ENCODE measurements at places on chromosomes 13 and 19.

- DNase-seq: no peak
Observed at GRCh38 chr19:16416991-16417390, 54.8 kb downstream of the EPS15L1 start.

- DNase-seq: no peak
Observed at GRCh38 chr13:73593199-73593765, 534.5 kb downstream of the KLF5 start.

GRCh38 chr19:49873129-49873521, 4.0 kb downstream of the AKT1S1 start:
- no peak for DNase-seq

DNA sequence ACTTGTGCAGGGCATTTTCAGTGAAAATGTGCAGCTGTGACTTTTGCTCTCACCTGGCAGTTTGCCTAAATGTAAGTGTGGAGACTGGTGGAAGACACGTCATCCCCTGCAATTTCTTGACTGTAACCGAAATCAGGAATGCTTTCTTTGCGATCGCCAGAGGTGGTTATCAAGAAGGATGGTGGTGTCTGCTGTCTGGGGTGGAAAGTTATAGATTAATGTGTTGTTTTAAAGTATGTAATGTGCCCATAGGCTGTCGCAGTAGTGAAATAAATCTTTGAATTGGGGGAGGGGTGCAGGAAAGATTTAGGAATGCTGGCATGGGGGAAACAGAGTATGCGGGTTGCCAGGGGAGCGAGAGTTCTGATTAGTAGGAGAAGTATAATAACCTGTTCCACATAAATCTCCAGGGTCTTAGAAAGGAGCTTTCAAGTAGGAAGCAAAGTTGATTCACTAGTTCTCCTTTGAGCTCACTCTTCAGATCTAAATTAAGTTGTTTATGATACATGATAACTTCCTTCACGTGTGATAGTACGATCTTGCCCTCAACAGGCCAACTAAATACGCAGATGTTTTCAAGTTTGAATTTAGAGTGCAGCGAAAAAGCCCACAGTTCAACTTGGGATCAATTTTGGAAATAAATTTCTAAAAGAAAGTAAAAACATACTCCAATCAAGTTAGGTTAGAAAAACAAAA, 1520.0 kb upstream of the SLC10A2 start:
- no peak for DNase-seq

DNA sequence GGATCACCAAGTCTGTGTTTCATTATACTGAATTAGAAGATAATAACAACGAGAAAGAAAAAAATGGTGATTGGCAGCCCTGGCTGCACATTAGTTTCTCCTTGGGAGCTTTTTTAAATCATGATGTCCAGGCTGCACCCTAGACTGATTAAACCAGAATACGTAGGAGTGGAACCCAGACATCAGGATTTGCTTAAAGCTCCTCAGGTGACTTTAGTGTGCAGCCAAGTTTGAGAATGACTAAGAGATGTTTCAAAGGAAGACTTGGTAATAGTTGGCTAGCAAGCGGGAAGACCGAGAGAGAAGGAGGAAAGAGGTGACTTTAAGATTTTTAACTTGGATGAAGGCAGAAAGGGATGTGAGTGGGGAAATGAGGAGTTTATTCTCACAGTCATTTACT, 71.4 kb upstream of the SERP2 start:
- no peak for DNase-seq

DNA sequence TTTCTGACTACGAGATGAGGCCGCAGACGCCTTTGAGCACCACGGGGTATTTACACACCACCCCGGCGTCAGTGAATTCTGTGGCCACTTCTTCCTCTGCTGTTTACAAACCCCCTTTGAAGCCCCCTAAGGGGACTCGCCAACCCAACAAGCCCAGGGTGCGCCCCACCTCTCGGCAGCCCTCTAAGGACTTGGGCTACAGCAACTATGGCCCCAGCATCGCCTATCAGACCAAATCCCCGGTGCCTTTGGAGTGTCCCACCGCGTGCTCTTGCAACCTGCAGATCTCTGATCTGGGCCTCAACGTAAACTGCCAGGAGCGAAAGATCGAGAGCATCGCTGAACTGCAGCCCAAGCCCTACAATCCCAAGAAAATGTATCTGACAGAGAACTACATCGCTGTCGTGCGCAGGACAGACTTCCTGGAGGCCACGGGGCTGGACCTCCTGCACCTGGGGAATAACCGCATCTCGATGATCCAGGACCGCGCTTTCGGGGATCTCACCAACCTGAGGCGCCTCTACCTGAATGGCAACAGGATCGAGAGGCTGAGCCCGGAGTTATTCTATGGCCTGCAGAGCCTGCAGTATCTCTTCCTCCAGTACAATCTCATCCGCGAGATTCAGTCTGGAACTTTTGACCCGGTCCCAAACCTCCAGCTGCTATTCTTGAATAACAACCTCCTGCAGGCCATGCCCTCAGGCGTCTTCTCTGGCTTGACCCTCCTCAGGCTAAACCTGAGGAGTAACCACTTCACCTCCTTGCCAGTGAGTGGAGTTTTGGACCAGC, 5.3 kb downstream of the SLITRK5 start:
- DNase-seq: no peak

GRCh38 chr13:46202188-46202795, 9.4 kb upstream of the LRRC63 start:
- DNase-seq: peak; percentile 41

DNA sequence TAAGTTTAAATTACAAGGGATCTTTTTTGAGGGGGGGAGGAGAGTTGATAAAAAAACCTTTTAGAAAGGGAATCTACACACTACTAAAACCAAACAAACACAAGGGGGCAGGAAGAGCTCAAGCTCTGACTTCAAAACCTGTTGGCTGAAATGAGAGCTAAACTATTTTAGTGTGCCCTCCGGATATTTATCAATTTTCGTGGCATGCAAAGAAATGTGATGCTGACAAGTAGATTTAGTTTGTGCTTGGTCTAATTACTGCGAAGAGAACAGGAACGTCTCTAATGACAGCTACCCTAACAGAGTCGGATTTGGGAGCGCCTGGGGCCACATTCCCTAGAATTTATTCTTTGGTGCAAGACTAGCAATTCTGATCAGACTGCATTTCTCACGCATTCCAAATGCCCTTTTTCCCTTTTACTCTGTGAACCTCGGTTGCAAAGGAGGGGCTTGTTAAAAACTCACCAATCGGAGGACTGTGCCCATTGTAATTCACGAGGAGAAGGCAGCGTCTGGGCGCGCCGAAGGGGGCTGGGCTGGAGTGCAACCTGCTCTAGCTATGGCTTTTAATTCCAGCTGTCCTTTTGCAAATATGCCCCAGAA, 802 bp upstream of the FREM2 start:
- DNase-seq: no peak

DNA sequence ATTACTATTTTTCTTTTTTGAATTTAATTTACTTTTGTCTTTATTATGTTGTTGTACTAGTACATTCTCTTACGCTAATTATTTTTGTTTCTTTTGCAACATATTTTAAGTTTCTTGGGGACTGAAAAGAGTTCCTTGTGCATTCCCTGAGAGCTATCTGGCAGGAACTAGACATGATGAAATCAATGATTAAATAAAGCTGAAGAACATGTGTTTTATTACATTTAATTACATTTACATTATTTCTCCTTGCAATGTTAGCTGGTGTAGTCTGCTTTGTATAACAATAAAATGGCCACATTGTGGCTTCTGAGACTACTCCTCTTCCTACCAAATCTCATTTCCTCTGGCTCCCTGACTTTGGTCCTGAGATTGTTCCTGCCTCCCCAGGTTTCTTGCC, 244.9 kb downstream of the NDFIP2 start:
- no peak for DNase-seq

- DNase-seq: no peak
Observed at GRCh38 chr13:49346460-49346859, 97.4 kb downstream of the CAB39L start.

GRCh38 chr13:99385161-99385560, 78.0 kb upstream of the GPR183 start:
- no peak for DNase-seq

DNA sequence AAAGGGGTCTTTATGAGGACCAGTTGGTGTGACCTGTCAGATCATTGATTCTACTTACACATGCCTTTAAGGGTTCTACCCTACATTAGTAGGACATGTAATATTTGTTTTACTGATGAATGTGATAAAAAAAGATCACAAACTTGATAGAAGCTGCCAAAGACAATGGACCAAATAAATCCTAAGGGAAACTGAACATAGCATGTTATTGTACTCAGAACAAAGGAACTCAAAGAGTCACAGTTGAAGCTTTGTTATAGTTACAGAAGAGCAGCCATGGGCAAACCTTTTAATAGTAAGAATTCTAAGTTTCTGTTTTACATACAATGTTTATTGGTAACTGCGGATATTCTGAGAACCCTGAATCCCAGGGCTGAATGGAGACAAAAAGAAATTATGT, 780.1 kb downstream of the SLITRK6 start:
- no peak for DNase-seq
